ENCODE measurements at places on chromosomes 1 and 21.

- DNase-seq: no peak
These were observed 61.6 kb downstream of the NTPCR start for GRCh38 chr1:233012021-233012420.

GRCh38 chr1:167630568-167631385, 745 bp downstream of the RCSD1 start:
- DNase-seq: no peak

GRCh38 chr1:25117233-25117823, 115.0 kb downstream of the SYF2 start:
- no peak for DNase-seq

- DNase-seq: no peak
These were observed 325.3 kb downstream of the PTBP2 start for GRCh38 chr1:97046765-97047420.

GRCh38 chr1:236560213-236560771, 36.5 kb downstream of the LGALS8 start:
- DNase-seq: no peak

DNA sequence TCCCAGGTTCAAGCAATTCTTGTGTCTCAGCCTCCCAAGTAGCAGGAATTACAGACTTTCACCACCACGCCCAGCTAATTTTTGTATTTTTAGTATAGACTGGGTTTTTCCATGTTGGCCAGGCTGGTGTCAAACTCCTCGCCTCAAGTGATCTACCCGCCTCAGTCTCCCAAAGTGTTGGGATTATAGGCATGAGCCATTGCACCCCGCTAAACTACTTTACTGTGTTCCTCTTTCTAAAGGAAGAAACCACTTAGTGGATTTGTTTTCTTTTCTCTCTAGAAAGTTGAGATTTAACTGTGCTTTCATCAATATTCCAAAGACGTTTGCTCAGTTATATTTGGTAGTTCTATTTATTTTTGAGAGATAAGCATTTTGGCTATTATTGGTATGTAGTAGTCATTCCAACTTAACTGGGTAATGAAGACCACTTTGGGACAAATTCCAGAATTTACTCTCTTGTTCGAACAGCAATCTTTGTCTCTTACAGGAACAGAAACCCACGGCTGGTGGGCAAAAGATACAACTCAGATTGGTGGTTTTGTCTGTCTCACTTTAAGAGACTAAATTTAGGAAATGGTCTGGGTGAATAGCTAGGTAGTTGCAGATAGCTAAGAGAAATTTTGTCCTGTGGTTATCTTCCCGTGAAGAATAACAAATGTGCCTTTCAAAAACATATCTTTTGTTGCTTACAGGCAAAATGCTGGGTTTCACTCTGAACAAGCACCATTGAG, 103.5 kb upstream of the CD55 start:
- no peak for DNase-seq

DNA sequence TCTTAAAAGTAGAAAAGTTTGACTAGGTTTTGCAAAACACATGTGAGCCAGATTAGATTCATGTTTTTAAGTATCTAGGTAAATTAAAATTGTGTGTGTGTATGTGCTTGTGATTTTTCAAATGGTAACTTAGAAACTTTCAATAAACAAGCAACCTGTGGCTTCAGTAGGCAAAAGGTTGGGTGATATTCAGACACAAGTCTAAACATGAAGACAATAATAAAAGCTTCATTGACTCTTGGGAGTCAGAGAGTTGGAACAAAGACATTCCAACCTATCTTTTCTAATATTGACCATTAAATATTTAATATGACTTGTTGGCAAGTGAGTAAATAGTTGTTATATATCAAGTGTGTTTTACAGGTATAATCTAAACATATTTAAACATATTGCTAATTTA, 1049.6 kb upstream of the ADGRL4 start:
- no peak for DNase-seq

DNA sequence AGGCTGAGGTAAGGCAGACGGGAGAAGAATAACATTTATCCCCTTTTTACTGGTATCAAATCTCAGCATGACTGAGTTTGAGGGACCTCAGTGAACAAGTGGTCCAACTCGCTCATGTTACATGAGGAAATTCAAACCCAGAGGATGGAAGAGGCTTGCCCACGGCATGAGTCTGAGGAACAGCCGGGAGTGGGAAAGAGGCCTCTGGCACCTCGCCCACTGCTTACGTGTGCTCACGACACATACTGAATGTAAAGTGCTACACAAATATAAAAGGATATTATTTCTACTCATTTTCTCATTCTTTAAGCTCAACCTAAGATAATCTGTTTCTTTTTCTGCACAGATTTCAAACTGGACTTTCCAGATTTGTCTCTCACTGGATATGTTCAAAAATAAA, 14.7 kb downstream of the BEND5 start:
- DNase-seq: no peak

All from GDM1 (cell line).